Stimulated activated CD8-positive, alpha-beta memory T cell treated with anti-CD3 and anti-CD28 coated beads, Interleukin-4, amount 100 ng/mL, for 1 hour (primary cell): ENCODE measurements at places on chromosomes 4 and X.
A peak's percentile ranks its signal among the peaks of the same experiment; 100 is the strongest.

GRCh38 chrX:148290041-148290440 lies 210.4 kb upstream of the AFF2 start:
- no peak for DNase-seq

GRCh38 chrX:118520216-118521206 lies 24.9 kb downstream of the DOCK11 start:
- DNase-seq: no peak

DNA sequence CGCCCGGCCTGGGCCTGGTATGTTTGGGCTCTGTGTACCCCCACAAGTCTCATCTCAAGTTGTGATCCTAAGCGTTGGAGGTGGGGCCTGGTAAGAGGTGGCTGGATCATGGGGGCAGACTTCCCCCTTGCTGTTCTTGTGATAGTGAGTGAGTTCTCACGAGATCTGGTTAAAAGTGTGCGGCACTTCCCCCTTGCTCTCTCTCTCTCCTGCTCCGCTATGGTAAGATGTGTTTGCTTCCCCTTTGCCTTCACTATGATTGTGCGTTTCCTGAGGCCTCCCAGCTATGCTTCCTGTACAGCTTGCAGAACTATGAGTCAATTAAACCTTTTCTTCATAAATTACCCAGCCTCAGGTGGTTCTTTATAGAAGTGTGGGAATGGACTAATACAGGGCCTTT lies 53.0 kb downstream of the CHST7 start:
- DNase-seq: no peak

DNA sequence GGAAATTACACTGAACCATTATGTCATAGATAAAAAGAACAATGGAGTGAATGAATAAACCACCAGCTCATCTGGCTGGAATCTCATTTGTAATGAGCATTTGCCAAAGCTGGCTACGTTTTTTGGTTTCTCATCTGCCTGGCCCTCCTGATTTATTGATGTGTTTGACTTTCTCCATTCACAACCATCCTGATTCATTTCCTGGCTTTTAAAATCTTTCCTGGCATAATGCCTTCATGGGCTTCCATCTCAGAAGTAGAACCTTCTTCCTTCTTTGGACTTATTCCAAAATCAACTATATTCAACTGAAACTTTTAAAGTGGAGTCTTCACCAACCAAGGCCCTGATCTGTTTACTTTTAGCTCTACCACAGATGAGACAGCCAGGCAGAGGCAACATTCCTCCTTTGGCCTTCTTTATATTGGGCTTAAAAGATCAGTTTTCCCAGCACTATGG lies 36.0 kb upstream of the ARSJ start:
- no peak for DNase-seq

DNA sequence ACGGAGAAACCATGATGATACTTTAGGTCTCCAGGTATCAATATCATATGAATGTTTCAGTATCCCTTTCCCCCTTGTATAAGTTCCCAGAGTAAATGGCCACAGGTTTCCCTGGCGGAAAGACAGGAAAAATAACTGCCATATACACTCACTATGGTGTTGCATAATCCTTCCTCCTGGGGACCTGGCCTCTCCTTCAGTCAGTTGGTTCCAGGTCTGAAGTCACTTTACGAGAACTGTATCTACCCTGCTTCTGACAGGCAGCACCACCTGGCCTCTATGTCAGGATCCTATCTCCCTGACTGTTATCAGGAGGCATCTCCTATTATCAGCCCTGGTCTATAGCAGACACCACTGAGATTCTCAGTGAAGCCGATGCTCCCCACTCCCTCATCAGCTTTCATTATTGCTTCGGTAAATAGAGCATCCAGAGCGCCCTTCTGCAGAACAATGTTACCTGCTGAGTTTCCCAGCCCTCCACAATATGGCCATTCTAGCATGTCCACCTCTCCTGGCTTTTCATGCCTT lies 22.6 kb downstream of the HAUS3 start:
- no peak for DNase-seq

DNA sequence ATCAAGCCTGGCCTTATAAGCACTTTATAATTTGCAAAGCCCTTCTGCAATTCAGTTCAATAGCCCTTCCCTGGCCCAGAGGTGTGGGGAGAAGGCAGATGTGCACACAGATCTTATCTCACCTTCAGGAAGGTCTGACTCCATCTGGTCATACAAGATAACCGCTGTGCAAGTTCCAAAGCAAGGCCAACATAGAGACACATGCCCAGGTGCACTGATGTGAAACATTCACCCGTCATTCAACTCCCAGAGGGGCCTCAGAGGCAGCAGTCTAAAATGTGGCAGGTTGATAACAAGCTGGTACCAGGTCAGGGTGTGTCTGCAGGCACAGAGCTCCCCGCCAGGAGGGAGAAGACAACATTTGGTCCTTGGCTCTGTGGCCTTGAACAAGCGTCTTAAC lies 10.9 kb upstream of the WFS1 start:
- no peak for DNase-seq

- no peak for DNase-seq
These were observed 35.7 kb upstream of the NKX3-2 start for GRCh38 chr4:13580036-13580435.

DNA sequence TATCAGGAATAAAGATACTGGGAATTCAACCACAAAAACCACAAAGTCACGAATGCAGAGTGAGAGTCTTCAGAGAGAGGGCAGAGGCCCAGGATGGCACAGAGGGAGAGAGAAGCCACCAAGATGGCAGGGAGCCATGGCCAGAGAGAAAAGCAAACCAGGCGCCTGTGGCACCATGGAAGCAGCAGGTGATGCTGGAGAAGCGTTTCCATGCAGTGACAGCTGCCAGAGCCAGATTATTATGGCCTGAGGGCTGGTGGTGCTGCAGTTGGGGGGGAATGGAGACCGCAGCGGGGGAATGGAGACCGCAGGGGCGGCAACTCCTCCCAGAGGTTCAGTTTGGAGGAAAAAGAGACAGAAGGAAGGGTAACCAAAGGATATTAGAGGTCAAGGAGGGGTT lies 5.8 kb downstream of the TAFAZZIN start:
- DNase-seq: no peak

DNA sequence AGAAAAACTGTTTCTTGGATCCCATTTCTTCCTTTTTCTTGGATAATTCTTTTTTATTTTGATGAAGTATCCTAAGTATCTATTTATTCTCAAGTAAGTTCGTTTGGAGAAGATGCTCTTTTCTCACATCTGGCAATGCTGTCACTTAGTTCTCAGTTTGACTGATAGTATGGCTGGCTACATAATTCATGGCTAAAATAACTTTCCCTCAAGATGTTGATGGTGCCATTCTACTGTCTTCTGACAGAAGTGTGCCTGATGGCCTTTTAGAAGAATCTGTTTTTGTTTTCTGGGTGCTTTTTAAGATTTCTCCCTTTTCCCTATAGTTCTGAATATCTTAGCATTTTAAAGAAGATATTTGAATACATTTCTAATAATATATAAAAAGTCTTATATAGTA lies 41.6 kb downstream of the EVC2 start:
- DNase-seq: no peak

GRCh38 chrX:149470955-149471354 lies 34.2 kb downstream of the IDS start:
- DNase-seq: peak; percentile 10

- no peak for DNase-seq
These were observed 3.5 kb downstream of the CNOT6L start for GRCh38 chr4:77815636-77816035.

GRCh38 chrX:95893636-95894035 lies 791.0 kb upstream of the DIAPH2 start:
- no peak for DNase-seq

- DNase-seq: no peak
These were observed 28.0 kb upstream of the NSUN7 start for GRCh38 chr4:40721730-40722171.

DNA sequence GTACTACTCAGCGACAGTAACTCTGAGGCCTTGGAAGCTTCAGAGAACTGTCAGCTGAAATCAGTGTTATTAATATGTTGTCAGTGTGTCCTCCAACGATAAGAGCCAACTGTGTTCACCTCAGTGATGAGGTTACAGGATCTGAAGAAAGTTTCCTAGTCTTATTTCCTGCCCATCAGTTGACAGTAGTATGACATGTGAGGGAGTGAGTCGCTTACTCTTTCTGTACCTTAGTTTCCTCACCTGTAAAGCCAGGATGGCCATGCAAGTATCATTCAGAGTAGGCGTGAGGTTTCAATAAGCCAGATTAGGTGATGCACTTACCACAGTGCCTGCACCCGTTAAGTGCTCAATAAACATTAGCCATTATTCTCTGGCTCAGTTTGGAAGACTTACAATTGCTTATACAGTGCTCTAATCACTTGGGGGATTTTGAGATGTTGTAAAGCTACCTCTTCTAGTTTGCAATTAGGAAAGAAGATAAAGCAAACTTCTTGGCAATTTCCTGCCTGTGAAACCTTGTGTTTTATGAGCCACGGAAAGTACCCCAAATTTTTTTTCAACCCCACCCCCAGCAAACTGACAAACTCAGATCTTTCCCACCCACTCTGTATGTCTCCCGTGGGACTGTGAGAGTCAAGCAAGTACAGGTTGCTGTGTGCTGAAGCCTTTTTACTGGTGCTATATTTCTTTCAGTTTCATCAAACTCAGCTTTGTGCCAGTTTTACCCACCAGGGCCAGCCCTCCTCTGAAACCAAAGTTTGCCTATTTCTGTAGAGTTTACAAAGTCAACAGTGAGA lies 62.2 kb downstream of the ANXA3 start:
- DNase-seq: no peak

- DNase-seq: no peak
These were observed 300.4 kb upstream of the CPEB2 start for GRCh38 chr4:14701896-14702295.

- DNase-seq: no peak
These were observed 34.3 kb downstream of the NLGN3 start for GRCh38 chrX:71178908-71179307.

DNA sequence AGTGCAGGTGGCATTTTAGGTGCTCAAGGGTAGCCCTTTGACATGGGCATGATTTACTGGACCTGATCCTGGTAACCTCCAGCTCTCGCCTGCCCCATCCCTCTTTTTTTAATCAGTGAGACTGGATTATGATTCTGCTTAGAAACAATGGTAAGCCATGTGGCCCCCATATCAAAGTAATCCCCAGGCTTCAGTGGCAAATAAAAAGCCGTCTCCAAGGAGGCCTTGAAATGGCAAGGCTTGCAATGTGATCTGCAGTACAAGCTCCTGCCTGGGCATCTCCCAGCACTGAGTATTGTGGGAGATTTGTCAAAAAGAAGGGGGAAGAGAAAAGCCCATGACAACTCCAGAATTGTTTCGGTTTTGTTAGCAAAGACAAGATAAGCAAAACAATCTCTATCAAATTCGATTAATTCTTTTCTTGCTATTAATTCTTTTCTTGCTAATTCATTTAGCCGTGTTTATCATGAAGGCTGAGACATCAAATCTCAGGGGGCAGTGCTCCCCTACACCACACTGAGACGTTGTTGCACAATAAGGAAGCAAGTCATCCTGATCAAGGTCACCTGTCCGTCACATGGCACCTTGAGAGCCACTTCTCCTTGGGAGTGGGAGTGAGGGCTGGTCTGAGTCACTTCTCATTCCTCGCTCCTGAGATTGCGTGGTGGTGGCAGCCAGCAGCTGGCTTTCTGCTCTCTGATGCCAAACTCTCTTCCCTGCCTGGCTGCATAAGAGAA lies 312.7 kb upstream of the GATB start:
- DNase-seq: no peak
